ENCODE measurements at places on chromosomes 3 and 15.

DNA sequence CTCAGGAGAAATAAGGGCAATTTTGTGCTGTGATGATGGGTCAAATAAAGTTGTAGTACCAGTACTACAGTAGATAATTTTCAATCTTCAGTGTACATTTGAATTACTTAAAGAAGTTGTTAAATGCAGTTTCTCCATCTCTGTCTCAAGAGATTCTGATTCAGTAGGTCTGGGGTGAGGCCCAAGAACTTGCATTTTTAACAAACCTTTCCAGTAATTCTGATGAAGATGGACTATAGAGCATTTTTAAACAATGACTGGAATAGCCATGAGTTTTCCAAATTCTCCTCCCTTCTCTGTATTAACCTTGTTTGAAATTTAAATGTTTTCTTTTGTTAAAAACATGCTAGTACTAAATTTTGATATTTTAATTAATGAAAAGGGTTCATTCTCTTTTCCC lies 127.0 kb upstream of the CD96 start:
- DNase-seq = no peak

- DNase-seq = no peak
Observed at GRCh38 chr3:72515281-72515680, 333.0 kb downstream of the SHQ1 start.

DNA sequence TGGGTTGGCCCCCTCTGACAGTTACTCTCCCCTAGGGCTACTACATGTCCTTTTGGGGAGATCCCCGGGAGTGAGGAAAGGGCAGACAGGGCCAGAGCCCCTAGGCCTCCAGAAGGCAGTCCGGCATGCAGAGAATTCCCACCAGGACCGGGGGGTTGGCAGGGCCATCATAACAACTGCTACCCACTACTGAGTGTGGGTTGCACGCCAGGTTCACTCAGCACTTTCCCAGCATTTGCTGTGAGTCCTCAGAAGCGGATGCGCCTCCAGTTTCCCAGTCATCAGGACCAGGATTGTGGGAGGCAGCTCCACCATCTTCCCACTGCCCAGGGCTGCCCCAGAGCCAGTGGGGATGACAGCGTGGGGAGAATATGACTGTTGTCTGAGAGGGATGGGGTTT lies 51.2 kb upstream of the HERC1 start:
- no peak for DNase-seq

DNA sequence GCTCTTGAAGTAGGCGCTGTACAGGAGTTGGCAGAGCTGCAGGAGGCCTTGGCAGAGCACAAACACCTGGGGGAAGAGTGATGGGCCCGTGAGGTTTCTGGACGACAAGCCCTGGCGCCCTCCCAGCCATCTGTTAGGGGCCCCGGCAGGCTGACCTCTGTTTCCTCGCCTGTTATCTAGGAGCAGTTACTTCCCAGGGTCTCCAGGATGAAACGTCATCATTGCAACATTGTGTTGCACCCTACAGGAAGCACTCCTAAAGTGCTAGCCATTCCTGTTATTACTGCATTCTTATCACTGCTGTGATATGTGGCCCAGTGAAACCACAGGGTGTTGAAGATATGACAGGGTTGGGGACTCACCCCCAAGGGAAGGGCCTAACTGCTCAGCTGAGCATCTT lies 50.2 kb downstream of the SLCO2A1 start:
- no peak for DNase-seq

DNA sequence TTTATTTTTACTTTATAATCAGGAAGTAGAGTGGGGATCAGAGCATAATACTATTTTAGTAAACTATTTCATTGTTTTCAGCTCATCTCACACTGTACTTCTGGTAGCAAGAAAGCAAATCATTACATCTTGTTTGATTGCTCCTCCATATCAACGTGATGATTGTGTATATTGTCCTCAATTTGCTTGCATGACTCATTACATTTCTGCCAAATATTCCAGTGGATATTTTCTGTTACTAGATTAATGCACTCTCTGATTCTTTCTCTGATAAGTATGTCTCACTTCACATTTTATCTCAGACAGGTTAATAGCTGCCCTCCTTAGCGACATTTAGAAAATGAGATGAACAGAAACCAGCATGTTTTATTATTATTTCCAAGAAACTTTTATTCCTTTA lies 1145.3 kb downstream of the OTOL1 start:
- DNase-seq = no peak

DNA sequence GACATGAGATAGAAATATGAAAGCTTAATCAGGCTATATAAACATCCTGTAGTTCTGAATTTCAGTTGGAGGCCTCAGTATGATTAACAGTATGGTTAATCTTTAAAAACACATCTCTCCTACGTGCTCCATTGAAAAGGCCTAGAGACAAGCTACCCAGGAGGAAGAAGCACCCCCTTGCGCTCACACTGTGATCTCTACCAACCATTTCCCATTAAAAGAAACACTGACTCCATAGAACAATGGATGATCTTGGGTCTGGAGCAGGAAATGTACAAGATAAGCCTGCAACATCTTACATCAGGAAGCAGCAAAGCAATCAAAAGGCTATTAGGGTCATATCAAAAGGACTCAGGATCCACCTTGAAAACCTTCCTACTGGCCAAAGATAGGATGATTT lies 3.4 kb upstream of the EOGT start:
- no peak for DNase-seq

DNA sequence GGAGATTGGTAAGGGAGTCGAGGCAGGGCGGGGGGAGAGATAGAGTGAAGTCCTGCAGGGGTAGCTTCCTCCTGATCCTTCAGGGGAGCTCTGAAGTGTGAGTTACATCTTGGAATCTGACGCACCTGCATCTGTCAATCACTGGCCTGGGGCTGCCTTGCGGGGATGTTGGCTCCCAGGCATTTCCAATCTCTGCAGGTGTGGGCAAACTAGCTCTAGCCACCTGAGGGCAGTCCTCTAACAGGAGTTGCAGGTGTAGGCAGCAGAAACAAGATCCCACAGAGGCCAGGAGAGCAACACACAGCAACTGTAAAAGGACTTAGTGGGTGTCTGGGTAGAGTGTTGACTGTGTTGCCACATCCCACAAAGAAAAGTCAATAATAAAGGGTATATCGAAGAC lies 63.6 kb downstream of the ZNF621 start:
- no peak for DNase-seq

DNA sequence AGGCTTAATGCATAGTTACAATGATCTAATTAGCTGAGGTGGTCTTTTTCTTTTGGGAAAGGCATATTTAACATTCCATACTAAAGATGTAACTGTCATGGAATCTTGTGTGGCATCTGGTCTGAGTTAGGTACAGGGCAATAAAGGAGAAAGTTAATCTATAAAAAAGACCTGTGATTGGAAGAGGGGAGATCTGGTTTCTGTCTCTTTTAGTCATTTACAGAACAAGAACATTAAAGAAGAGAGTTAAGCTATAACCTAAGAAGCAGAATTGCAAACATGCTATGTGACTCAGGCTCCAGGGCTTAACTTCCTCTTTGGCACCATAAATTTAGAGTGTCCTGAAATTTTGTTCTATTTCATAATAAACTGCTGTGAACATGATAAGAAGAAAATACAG lies 47.2 kb upstream of the MME start:
- no peak for DNase-seq

DNA sequence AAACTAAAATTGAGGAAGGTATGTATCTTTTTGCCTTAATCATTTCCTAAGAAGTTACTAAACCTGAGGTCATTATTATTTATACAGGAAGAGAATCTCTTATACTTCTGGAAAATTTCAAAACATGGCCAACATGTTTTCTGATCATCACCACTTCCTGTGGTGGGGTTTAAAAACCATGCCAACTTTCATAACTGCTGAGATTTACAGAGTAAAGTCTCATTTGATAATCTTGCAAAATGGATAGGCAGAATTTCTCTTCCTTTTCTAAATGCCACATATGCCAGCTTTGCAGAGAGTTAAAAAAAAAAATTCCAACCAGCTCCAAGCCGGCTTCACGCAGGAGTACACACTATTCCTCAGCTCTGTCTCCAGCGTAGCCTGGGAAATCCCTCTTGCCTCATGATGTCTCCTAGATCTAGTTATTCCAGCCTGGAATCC lies 124.3 kb upstream of the SPRED1 start:
- peak; percentile 16 for DNase-seq

DNA sequence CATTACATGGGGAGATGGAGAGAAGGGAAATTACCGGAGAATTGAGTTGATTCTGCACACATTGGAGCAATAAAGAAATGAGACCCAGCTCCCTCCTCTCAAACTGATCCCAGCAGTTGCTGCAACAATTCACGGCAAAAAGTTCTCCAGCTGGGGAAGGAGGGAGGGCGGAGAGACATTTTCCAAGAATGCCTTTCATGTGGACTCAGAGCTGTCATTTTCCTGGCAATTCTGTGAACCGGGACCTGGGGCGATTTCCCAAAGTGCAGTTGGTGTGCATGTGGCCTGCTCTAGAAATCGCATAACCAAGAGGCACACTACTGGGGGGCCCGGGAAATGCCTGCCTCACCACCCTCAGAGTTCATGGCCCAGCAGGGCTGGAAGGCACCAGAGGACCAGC lies 48.7 kb upstream of the IREB2 start:
- DNase-seq = no peak

GRCh38 chr15:71568227-71568626 lies 242.1 kb upstream of the NR2E3 start:
- DNase-seq = no peak

- peak; percentile 64 for DNase-seq
Observed at GRCh38 chr3:194686816-194687637, 1.3 kb downstream of the FAM43A start.

DNA sequence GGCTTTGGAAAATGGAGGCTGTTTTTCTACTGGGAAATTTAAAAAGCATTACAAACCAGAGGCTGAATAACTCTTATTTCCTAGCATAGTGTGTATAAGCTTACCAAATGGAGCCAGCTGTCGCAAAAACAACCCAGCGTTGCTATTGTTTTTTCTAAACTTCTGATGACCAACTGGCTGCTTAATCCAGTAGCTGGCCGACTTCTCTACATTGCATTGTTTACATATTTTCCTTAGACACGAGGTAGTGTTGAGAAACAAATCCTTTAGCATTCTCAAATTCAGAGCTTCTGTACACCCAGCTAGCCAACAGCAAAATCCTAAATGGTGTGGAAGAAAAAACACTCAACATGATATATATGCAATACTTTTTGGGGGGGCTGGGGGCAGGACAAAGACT lies 161.0 kb upstream of the ADAMTS9 start:
- peak; percentile 14 for DNase-seq

- no peak for DNase-seq
Observed at GRCh38 chr3:37731895-37732294, 129.8 kb upstream of the CTDSPL start.

DNA sequence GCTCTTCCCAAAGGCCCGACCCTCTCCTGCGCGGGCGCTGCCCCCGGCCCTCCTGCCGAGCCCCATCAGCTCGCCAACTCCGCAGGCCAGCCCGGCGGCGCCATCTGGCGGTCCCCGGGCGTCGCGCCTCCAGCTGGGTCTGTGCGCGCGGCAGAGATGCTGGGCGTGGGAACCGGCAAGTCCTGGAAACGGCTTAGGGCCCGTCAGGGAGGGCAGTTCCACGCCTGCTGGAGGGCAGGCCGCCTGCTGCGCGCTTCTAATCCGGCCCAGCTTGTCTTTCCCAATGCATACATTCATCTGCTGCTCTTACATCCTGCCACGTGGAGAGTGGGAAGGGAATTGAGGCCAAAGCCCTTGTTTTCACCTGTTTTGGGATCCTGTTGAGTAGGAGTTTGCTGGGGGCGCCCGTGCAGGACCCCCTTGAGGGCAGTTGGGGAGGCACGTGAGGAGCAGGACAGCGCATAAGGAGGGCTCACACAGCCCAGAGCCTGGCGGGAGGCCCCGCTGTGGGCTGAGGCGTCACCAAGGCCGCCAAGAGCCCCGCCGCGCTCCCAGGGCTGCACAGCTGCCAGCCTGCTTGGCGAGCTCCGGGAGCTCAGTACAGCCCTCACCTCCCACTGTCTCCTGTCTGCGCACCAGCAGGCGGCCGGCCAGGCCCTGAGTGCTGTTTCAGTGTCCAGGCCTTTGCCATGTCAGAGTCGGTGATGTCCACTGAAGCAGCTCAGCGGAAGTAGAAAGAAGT lies 165.6 kb downstream of the NSMCE3 start:
- peak; percentile 68 for DNase-seq

DNA sequence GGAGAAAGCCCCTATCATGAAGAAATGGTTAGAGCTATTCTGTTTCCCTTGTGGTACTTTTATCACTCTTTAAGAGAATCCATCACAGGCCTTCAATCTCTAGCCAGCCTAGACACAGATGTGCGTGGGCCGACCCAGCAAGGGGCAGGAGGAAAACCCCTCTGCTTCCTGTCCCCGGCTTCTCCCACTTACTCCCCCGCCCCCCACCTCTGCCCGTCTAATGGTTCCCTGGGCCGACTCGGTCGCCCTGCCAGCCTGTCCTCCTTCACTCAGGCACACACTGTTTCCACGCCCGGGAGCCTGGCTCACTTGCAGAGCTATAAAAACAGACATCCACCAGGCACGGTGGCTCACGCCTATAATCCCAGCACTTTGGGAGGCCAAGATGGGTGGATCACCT lies 58.3 kb upstream of the TFRC start:
- DNase-seq = no peak

DNA sequence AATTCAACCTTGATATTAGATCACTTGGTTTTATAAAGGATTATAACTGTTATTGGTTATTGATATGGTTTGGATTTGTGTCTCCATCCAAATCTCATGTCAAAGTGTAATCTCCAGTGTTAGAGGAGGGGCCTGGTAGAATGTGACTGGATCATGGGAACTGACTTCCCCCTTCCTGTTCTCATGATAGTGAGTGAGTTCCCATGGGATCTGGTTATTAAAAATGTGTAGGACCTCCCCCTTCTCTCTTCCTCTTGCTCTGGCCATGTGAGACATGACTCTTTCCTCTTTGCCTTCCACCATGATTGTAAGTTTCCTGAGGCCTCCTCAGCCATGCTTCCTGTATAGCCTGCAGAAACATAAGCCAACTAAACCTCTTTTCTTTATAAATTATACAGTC lies 136.0 kb upstream of the UBE2E2 start:
- DNase-seq = no peak

- no peak for DNase-seq
Observed at GRCh38 chr15:42508263-42508690, 12.8 kb downstream of the SNAP23 start.

- DNase-seq = no peak
Observed at GRCh38 chr3:154758109-154758868, 321.8 kb upstream of the MME start.

GRCh38 chr3:48026951-48027908 lies 11.0 kb upstream of the MAP4 start:
- DNase-seq = no peak

- DNase-seq = no peak
Observed at GRCh38 chr3:156459434-156459833, 95.5 kb downstream of the SSR3 start.

GRCh38 chr3:94912656-94913055 lies 849.8 kb downstream of the NSUN3 start:
- no peak for DNase-seq

GRCh38 chr15:89399238-89400115 lies 64.9 kb upstream of the POLG start:
- DNase-seq = peak; percentile 70

GRCh38 chr3:9135930-9136525 lies 113.4 kb downstream of the SRGAP3 start:
- no peak for DNase-seq

- DNase-seq = peak; percentile 16
Observed at GRCh38 chr3:13379201-13379830, 40.8 kb downstream of the NUP210 start.
